ENCODE measurements at places on chromosomes 6 and 20.

- peak; percentile 47 for DNase-seq
These were observed 73.1 kb downstream of the NCOA3 start for GRCh38 chr20:47574616-47575364.

- DNase-seq, result peak; percentile 50
These were observed 93.6 kb downstream of the SNAP91 start for GRCh38 chr6:83615025-83615999.

GRCh38 chr6:77462359-77463307, 658 bp downstream of the HTR1B start:
- peak; percentile 82 for DNase-seq

GRCh38 chr6:151577257-151577656, 83.4 kb downstream of the CCDC170 start:
- DNase-seq, result no peak

DNA sequence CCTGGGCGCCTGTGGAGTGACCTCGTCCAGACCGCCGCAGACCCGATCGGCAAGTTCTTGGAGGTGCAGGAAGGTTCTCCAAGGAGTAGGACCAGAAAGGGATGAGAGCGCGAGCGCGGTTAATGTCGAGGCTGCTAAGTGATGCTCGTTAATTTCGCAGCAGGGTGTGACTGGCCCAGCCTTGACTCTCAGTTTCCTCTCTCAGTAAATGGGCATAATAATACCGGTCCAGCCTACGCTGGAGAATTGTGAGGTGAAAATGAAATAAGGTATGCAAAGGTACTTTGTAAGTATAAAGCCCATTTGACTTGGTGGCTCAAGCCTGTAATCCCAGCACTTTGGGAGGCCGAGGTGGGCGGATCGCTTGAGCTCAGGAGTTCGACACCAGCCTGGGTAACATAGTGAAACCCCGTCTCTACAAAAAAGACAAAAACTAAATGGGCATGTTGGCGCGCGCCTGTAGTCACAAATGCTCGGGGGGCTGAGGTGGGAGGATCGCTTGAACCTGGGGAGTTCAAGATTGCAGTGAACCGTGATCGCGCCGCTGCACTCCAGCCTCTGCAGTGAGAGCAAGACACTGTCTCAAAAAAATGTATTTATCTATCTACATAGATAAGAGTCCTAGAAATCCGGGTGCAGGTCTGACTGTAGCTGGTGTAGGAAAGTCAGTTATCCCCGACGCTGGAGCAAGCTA, 634 bp upstream of the BTBD9 start:
- DNase-seq, result no peak

DNA sequence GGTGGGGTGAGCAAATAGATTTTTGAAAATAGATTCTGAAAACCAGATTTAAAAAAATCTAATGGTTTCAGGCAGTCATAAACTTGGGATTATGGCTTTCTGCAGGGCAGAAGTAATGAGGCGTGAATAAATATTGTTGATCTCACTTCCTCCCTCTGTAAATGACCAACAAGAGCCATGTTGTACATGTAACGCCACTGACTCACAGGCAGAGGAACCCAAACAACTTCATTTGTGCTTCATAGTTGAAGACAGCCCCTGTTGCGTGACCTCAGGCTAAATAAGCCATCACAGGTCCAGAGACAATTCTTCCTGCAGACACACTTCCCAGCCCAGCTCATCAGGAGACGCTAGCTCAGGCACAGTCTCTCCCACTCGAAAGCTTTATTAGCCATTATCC, 59.1 kb upstream of the F13A1 start:
- DNase-seq, result no peak

Data from HCEC 1CT (cell line).